ENCODE measurements at places on chromosomes 2 and 18.

- DNase-seq = no peak
These were observed 115.5 kb upstream of the CYP26B1 start for GRCh38 chr2:72263043-72263775.

DNA sequence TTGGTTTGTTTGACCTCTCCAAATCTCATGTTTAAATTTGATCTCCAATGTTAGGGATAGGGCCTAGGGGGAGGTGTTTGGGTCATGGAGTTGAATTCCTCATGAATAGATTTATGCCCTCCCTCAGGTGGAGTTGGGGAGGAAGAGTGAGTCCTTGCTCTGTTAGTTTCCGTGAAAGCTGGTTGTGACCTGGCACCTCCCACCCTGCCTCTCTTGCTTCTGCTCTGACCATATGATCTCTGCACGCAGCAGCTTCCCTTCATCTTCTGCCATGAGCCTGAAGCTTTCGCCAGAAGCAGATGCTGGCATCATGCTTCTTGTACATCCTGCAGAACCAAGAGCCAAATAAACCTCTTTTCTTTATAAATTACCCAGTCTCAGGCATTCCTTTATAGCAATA, 231.6 kb upstream of the ERBB4 start:
- no peak for DNase-seq

DNA sequence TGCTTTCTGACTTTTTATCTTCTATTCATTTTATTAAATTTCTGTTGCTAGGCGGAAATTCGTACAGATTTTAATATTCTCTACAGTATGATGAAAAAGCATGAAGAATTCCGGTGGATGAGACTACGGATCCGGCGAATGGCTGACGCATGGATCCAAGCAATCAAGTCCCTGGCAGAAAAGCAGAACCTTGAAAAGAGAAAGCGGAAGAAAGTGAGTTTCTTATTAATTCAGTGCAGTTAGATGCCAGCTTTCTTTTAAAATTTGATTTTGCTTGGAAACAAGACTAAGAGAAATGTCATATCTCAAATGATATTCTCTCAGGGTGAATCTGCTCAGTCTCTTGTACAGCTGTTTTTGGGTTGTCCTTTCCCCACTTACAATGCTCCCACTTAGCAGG, 84.3 kb downstream of the MGAT5 start:
- no peak for DNase-seq

GRCh38 chr2:189466046-189466445, 24.8 kb downstream of the WDR75 start:
- DNase-seq = no peak

- no peak for DNase-seq
These were observed 29.3 kb downstream of the ANKMY1 start for GRCh38 chr2:240528406-240529040.

GRCh38 chr2:175442441-175442840, 260.9 kb upstream of the ATP5MC3 start:
- DNase-seq = no peak

DNA sequence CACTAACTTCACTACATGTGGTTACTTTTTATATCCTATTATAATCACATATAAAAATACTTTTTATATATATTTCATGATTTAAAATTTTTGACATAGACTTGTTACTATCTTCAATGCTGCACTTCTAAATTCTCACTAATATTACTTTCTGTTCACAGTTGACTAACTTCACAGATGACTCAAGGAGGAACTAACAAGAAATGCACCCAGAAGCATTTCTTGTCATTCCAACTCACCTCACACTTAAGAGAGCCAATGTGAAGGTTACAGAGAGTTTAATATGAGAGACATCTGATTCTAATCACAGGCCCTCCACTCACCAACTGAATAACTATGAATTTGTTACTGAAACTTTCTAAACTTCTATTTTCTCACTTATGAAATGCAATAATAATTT, 399.8 kb upstream of the SLC8A1 start:
- no peak for DNase-seq

DNA sequence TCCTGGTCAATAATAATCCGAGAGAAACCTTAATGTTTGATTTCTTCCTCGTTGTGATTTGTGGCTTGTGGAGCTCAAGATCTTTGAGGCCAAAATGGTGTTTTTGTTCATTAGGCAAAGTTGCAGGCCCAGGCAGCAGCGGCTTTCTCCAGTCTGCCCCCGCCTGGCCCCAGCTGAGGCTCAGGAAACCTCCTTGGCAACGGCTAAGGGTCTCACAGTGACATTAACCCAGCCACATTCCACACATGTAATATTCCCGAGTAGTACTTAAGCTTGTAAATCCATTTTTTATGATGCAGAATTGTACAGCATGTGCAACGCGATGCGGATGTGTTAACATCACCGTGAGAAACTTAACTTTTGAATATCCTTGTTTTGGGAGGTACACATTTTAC, 200.1 kb downstream of the BCL11A start:
- no peak for DNase-seq

DNA sequence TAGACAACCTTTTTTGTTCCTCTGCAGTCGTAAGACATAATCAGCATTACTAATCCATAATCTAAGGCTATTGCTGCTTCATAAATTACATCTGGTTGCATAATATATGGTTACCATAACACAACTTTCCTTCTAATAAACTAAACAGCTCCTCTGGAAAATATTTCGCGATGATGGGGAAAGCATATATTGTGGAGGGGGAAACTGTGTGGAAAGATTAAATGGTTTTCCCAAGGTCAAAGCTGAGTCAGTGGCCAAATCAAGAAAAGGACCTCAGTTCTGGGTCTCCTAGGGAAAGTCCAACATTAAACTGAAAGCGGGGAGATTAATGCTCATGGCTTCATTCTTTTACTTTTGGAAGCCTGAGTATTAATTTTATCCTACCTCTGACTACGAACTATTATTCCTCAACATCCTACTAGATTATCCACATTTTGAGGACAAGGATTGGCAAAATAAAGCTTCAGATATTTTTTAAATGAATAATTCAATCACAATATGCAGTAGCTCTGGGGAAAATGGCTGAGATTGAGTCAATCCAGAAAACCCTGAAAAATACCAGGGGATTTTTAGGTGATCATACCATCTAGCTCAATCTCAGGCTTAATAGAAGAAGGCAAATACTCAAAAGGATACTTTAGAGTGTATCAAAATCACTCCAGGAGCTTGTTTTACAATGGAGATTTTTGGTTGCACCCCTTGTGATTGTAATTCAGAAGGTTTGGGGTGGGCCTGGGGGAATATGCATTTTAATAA, 33.8 kb upstream of the STK17B start:
- no peak for DNase-seq
